Inflammatory macrophage treated with lipopolysaccharide for 4 hours (primary cell): ENCODE measurements at places on chromosomes 1 and 21.

GRCh38 chr1:165376041-165376810, 19.7 kb upstream of the LMX1A start:
- no peak for DNase-seq

DNA sequence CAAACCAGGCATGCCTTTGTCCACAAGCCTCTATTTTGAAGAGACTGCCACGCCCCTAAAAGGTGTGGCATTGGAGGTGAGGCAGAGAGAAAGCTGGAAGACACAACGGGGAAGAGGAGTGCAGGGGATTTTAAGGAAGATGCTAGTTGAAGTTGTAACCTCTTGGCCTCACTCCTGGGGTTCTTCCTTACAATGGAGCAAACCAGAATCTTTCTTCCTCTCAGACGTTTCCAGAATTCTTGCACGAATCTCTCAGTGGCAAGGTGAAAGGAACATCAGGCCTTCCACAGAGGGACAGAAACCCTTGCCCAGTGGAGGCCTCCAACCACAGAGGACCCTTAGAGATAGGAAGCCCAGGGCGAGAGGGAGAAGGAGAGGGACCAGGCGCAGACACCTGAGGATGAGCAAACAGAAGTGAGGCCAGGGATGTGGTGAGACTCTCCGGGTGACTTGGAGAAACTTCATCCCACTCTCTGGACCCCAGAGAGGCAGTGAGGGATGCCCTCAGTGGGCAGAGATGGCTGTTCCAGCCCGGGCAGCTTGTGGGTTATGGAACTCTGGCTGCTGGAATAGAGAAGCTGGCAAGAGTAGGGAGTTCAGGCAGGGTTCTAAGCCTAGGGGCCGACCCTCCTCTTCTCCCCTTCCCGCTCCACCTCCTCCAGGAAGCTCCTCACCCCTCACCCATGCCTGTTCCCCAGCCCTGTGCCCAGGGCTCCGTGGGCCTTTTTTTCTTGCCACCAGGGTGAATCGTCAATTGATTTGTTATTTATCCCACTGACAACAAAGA, 136.8 kb upstream of the RUNX3 start:
- no peak for DNase-seq

- no peak for DNase-seq
Observed at GRCh38 chr1:202605515-202605914, 104.7 kb downstream of the SYT2 start.

DNA sequence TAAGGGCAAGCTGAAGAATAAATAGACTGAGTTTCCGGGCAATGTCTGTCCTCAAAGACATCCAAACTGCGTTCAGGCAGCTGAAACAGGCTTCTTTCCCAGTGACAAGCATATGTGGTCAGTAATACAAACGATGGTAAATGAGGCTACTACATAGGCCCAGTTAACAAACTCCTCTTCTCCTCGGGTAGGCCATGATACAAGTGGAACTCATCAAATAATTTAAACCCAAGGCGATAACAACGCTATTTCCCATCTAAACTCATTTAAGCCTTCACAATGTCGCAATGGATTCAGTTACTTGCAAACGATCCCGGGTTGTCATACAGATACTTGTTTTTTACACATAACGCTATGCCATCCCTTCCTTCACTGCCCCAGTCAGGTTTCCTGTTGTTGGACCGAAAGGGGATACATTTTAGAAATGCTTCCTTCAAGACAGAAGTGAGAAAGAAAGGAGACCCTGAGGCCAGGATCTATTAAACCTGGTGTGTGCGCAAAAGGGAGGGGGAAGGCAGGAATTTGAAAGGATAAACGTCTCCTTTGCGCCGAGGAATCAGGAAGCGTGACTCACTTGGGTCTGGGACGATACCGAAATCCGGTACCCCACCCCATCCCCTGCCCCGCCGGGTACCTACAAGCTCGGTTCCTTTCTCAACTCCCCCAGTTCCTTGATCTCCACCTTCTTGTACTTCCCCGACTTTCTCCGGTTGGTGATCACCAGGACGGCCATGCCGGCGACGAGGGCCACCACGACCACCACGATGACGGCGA, 1.3 kb downstream of the TACSTD2 start:
- DNase-seq, result no peak

- DNase-seq, result no peak
Observed at GRCh38 chr1:14165371-14165801, 433.1 kb upstream of the KAZN start.

DNA sequence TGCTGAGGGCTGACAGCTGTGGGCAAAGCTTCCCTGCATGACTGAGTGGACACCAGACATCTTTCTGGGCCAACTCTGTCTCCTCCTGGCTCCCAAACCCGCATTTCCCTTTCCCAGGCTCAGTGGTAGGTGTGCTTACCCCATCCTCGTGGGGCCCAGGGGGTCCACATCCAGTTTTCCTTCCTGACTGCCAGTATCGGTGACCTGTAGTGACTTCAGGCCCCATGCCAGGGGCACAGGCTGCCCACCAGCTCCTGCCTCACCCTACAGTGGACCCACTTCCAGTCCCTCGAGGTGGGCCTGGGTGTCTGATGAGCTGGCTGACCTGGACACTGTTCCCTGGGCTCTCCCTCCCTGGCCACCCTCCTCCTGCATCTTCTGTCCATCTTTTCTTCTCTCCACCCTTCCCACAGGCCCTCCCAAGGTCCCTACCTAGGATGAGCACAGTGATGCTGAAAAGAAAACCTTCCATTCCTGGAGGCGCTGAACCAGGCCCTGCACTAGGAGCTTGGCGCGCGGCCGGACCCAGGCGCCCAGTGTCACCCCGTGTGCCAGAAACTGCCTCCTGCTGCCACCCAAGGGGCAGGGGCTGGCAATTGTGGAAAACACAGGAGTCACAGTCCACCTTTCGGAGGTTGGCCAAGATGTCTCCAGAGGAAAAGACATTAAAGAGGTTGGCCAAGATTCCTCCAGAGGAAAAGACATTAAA, 67.1 kb downstream of the RUNX3 start:
- no peak for DNase-seq

DNA sequence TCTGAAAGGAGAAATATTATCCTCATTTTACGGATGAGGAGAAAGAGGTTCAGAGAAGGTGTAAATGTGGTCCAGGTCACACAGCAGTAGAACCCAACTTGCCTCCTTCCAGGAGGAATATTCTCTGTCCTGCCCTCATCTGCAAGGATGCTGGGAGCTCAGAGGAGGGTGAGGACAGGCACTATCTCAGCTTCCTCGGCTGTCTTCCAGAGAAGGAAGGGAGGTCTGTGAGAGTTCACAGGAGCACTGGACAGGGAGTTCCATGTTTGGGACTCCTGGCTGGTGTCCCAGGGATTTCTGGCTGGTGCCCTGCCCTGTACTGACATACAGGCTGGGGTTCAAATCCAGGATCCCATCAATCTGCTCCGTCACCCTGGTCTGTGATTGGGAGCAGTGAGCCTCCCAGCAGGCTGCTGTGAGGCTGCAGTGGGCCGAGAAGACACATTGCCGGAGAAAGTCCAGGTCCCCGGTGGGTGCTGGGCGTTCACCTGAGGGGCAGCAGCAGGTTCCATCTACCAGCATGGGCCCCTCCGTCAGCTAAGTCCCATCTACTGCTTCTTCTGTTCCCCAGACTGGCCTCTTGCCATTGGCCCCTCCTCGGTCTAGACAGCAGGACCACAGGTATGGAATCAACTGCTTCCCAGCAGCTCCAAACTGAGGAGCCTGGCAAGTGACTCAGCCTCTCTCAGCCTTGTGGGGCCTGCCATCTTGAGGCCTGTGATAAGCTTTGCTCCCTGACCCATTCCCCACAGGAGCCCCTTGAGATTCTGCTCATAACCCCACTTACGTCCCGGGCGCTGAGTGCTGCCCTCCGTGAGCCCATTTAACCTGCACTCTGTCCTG, 8.5 kb upstream of the BSND start:
- DNase-seq, result no peak
